ENCODE measurements at places on chromosomes 12 and 14.

- DNase-seq: no peak
Observed at GRCh38 chr12:105912882-105913678, 225.7 kb downstream of the NUAK1 start.

DNA sequence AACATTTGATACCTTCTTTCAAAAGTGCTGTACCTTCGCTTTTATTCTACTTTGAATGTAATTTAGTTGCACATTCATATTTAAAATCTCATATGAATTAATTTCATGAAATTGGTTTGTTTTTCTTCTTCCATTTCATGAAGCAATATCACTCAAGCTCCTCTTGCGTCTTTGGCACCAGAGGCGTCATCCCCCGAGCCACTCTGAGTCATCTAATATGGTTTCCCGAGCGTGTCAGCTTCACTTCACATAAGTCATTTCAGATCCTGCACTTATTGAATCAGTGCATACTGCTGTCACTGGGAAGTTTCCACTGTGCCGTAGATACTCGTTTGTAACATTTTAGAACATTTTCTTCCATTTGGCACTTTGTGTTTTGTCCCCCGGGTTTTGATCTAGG is 105.6 kb downstream of the SLC25A47 start:
- DNase-seq: no peak

- DNase-seq: no peak
Observed at GRCh38 chr14:72779679-72780078, 114.2 kb downstream of the DPF3 start.

DNA sequence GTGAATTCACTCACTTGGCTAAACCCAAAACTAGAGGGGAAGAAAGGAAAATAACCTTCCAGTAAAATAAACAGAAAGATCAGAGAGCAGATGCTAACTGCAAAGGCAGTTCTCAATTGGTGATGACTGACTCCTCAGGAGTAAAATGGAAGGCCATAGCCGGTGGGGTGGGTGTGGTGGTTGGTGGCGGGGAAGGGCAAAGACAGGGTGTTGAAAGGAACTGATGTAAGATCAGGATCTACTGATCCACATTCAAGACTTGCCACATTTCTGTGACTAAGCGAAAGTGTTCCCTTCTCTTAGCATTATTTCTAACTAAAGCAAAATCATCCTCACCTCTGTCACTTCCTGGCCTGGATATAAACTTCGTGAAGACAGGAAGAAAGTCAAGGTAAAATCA is 26.3 kb upstream of the TC2N start:
- DNase-seq: no peak

DNA sequence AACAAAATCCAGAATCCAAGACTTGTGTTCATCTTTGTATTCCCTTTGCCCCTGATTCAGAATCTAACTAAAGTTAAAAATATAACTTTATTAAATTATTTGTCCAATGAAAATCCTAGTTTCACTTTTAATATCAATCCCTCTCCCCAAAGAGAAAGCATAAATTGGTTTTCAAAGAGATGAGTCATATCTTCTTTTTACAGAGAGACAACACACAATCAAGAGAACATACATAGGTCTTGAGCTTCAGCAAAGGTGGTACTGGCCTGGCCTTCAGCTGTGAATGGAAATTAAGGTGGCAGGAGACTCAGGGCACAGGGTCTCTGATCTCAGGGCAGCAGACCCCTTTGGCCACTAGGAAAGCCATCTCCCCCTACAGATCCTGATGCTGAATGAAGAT is 4.3 kb upstream of the ASCL1 start:
- no peak for DNase-seq

DNA sequence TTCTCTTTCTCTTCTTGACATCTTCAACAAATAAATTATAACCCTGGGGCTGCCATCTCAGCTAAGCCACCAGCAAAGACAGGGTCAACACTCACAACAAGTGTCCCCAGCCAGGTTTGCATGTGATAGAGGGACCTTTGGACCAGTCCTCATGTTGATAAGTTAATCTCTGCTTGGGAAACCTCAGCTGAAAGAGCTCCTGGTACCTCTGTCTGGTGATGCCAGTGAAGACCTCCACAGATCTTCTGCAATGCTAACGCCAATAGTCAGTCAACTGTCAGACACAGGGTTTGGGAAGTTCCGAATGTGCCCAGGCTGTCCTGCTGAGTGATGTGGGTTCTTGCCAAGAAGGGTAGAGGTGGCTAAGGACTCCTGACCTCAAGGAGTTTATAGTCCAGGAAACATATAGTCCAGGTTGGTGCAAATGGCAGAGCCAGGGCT is 179.8 kb upstream of the GZMB start:
- no peak for DNase-seq

DNA sequence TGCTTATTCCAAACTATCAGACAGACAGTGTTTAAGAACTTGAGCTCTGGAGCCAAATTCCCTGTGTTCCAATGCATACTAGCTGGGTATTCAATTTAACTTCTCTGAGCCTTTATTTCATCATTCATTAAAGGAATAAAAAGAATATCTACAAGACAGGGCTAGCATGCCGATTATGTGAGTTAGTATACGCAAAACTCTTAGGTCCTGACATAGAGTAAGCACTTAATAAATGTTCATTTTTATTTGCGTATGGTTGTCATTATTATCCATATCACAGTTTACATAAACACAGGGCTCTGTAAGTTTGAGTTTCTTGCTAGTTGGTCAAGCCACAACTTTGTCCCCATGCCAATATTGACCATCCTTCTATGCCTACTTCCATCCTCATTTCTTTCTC is 161.5 kb downstream of the NUAK1 start:
- no peak for DNase-seq

DNA sequence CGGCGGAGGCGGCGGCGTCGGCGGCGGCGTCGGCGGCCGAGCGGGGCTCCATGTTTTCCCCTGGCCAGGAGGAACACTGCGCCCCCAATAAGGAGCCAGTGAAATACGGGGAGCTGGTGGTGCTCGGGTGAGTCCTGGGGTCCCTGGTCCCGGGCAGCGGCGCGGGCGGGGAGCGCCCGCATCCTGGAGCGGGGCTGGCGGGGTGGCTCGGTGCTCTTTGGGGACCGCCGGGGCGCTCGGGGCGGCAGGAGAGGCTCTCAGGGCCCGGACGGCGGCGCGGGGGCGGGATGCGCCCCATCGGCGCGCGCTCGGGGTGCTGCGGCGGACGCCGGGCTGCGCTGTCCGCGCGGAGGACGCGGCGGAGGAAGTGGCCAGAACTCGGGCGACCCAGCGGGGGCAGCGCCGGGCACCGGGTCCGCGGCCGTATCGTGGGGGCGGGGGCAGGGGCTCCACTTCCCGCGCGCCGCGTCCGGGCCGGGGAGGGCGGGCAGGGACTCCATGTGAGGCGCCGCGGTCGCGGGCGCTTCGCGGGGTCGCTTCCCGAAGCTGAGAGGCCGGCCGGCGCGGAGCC is 485 bp downstream of the PELI2 start:
- no peak for DNase-seq

DNA sequence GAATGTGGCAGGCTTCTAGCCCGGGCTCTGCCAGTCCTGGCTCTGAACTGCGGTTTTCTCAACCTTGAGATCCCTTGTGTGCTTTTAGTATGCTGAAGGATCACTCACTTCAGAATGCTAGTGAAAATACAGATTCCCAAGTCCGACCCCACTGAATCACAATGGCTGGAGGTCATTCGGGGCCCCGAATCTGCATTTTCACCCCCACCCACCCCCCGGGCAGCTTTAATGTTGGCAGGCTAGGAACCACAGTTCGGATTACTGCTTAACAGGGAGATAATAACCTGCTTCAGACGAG is 573 bp upstream of the SUSD6 start:
- DNase-seq: no peak
